Stimulated activated CD4-positive, alpha-beta T cell treated with anti-CD3 and anti-CD28 coated beads, Interleukin-1b, Interleukin-23, amount 100 ng/mL, for 1 hour (primary cell): ENCODE measurements at places on chromosomes 1 and 21.

DNA sequence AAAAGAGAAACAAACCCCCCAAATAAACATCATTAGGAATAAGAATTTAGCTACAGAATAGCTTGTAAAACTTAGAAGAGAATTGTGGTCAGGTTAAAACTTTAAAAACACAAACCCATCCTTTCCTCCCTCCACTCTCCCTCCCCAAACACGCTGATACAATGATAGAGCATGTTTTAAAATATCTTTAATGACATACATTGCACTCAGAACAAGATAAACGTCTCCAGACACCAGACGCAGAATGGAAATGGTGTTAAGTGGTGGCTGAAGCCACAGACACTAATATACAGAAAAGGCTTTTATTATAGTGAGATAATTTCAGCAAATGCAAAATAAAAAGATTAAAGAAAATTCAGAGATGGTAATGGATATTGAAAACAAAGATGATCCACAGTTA is 58.9 kb upstream of the SAMD13 start:
- no peak for DNase-seq

GRCh38 chr1:226731257-226731893 is 7.7 kb downstream of the ITPKB start:
- DNase-seq = no peak

DNA sequence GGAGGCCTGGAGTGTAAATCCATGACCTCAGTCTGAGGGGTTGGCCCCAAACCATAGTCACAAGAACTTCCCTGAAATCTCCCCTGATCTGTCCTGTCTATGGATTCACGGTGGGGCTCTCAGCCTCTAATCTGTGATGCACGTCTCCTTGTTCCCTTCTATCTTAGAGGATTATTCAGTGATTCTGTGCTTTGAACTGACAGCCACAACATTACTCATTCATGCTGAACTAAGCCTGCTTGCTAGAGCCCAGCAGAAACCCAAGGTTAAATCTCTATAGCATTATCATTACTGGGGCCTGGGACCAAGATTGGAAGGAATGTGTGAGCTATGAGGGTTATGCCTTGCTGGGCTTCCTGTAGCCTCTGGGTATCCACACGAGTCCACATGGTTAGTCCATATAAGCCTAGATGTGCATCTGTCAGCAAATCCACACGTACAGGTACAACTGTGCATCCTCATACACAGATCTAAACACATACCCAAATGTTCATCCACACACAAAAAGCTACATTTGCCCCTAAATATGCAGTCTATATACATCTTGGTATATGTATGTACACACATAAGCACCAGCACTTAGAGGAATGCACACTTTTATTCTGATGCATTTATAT is 22.4 kb upstream of the MAGOH start:
- DNase-seq = no peak

DNA sequence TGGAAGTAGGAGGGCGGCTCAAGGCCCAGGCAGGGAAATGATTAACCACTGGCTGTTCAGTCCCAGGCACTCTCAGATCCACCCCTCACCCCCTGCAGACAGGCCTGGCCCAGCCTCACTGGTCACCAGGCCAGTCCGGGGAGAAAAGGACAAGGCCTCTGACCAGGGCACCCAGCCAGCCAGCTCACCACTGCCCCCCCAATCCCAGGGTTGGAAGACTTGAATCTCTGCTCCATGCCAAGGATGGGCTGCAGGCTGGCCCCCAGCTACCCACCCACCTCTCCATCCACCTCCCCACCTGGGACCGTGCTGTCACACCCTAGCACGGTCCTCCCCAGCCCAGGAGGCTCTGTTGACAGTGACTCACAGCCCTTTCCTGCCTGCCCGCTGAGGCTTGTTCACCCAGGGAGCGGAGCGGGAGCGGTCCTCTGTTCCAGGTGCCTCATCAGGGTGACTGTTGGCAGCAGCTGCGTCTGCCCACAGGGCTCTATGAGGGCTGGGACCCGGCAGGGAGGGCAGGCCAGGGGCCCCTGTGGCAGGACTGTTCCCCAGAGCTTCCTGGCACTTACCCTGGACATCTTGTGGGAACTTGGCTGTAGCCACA is 2.2 kb downstream of the LAD1 start:
- no peak for DNase-seq

GRCh38 chr1:157291083-157291482 is 152.9 kb upstream of the ETV3 start:
- DNase-seq = no peak

DNA sequence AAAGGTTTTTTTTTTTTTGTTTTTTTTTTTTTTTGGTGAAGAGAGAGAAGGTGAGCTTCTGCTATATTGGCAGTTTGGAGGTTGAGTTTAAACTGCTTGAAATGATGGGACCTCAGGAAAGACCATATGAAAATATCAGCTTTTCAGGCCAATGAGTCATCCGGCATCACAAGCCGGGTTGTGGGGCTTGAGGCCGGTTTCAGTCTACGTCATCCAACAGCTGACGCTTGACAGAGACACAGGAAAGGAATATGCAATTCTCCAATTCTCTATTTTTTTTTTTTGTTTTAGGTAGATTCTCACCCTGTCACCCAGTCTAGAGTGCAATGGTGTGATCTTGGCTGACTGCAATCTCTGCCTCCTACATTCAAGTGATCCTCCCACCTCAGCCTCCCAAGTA is 52.4 kb downstream of the KCNJ6 start:
- DNase-seq = no peak

- no peak for DNase-seq
These were observed 133.1 kb upstream of the DUSP10 start for GRCh38 chr1:221875004-221875330.

DNA sequence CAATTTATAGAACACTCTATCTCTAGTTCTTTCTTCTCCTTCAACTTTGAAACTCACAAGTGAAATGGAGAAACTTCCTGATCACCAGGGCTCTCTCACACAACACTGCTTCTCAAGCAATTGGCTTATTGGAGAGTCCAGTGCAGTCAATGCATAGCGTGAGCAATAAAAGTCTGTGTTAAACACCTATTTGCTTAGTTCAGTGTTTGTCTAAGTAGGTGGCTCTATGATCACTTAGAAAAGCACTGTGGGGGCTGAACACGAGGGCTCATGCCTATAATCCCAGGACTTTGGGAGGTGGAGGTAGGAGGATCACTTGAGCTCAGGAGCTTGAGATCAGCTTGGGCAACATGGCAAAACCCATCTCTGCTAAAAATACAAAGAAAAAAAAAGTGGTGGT is 12.2 kb downstream of the CTSS start:
- no peak for DNase-seq

DNA sequence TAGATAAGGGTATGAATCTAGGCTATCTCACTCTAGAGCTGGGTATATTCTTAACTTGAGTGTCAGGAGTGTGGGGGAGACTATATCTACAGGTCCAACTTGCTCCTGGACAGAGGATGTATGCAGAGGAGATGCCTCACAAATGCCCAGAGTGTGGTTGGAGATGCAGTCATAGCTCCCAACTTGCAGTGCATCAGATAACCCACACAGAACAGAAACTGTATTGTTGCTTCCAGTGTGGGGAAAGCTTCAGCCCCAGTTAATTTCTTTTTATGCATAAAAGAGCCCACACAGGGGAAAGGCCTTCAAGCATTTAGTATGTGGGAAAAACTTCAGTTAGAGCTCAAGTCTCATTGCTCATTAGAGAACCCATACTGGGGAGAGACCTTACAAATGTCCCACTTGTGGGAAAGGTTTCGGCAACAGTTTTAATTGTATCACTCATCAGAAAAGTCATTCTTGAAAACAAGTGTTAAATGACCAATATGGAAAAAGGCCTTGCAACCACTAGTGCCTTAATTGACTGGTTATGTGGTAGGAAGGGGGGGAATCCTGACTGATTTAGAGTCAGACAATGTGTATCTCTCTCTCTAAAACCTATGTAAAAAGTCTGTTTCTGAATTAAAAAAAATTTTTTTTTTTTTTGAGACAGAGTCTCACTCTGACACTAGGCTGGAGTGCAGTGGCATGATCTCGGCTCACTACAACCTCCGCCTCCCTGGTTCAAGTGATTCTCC is 67.9 kb downstream of the EBNA1BP2 start:
- DNase-seq = no peak

DNA sequence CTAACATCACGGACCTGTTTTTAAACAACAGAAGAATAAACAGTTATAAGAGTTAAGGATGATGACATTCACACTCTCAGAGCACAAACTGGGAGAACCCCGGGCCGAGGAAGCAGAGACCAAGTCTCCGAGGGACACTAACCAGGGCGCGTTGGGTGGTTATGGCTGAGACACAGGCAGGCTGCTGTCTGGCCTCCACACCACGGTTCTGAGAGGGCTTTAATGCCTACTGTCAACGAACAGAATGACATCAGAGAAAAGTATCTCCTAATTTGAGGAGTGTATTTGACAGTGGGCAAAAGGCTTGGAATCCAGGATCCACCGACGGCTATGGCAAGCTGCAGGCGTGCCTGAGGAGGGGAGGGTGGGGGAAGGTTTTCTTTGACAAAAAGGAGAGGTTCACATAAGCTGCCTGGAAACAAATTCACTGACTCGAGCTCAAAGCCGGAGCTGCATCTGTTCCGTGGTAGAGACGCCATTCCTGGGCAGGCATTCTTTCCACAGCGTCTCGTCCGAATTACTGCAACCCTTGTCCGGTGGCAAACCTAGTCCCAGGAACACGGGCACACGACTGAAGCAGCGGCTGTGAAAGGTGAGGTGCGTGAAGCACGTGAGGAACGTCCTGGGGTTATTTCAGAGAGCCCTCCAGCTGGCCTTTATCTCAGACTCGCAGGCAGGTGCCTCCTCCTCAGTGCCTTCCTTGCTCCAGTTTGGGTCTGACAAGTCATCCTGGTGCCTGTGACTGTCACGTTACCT is 9.4 kb downstream of the POFUT2 start:
- no peak for DNase-seq

- no peak for DNase-seq
These were observed 66.3 kb upstream of the KIF1B start for GRCh38 chr1:10143961-10144485.

GRCh38 chr1:170669586-170670530 is 5.9 kb downstream of the PRRX1 start:
- DNase-seq = no peak

GRCh38 chr1:97243973-97244560 is 522.5 kb downstream of the PTBP2 start:
- DNase-seq = no peak

- no peak for DNase-seq
These were observed 10.5 kb downstream of the OTUD3 start for GRCh38 chr1:19892628-19893168.

DNA sequence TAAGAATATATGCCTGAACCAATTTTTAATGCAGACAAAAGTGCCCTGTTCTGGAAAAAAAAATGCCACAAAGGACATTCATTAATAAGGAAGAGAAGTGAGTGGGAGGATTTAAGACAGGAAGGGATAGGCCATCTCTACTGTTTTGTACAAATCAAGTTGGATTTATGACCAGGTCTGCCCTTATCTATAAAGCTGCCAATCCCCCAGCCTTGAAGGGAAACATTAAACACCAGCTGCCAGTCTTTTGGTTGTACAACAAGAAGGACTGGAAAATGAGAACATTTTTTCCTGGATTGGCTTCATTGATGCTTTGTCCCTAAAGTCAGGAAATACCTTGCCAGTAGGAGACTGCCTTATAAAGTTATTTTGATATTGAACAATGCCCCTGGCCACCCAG is 444.0 kb downstream of the NPHP4 start:
- no peak for DNase-seq

GRCh38 chr1:162951553-162952315 is 90.8 kb upstream of the CCDC190 start:
- DNase-seq = no peak

- no peak for DNase-seq
These were observed 70.9 kb downstream of the RERE start for GRCh38 chr1:8746554-8746953.

DNA sequence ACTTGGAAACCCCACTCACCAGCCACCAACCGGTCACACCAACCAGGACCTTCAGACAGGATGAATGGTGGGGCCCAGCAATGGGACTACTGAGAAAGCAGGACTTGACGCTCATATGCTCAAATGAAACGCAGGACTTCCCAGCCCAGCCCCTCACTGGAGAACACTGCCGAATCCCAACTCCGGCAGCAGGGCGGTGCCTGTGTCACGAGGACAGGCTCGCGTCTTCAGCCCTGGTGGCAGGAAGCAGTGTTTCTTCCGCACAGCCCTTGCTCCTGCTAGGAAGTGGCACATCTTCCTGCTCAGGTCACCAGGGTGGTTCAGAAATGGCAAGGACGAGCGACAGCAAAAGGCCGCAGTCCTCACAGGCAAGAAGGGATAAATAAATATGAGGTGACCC is 38.9 kb downstream of the CD58 start:
- DNase-seq = no peak

GRCh38 chr1:241077386-241078147 is 279.4 kb downstream of the RGS7 start:
- no peak for DNase-seq

- no peak for DNase-seq
These were observed 21.4 kb upstream of the FASLG start for GRCh38 chr1:172637522-172637921.

- DNase-seq = no peak
These were observed 8.0 kb downstream of the RGS4 start for GRCh38 chr1:163076981-163077761.

DNA sequence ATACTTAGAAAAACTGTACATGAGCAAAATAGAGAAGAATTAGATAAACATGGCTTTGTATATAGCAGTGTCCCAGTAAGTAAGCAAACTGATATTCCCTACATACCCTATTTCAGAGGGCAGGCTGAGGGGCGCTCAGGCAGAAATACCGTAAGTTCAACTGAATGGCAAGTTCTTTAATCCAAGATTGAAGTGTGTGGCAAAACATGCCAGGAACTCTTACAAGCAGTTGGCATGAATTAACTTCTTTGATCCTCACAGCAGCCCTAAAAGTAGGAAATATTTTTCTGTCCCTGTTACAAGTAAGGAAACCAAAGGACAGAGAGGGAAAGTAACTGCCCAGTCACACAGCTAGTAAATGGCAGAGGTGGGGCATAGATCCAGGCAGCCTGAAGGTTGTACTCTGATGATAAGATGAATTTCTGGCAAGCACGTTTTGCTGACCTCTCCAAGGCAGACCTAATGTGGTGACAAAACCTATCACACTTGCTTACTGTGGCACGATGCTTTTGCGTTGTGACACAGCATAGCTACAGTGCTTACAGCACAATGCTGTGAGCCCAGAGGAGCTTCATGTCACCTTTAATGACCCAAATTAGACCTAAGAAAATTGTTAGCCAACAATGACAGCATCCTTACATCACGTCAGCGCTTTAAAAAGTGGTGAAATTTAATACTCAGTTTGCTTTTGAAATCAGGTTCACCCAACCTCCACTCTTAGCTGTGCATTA is 35.0 kb upstream of the THEM4 start:
- DNase-seq = no peak

DNA sequence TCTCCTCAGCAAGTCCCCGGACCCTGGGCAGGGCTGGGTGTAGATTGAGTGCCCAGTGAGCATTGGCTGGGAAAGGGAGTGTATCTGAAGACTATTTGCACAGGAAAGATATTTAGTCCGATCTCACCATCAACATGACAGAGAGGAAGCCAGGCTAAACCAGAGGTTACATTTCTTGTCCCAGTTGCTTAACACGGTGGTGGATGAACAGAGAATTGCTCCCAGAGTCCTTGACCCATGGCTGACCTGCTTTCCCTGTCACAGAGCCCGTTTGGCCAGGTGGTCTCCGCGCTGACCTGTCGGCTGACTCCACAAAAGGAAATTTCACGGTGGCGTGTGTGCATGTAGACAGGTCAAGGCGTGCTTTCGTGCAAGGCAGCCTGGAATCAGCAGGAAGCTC is 83.5 kb downstream of the BEND5 start:
- no peak for DNase-seq

GRCh38 chr1:203084588-203085527 is 954 bp downstream of the MYOG start:
- no peak for DNase-seq

GRCh38 chr1:16418823-16419425 is 18.3 kb downstream of the SPATA21 start:
- no peak for DNase-seq
